ENCODE measurements at places on chromosomes 6 and 20.

DNA sequence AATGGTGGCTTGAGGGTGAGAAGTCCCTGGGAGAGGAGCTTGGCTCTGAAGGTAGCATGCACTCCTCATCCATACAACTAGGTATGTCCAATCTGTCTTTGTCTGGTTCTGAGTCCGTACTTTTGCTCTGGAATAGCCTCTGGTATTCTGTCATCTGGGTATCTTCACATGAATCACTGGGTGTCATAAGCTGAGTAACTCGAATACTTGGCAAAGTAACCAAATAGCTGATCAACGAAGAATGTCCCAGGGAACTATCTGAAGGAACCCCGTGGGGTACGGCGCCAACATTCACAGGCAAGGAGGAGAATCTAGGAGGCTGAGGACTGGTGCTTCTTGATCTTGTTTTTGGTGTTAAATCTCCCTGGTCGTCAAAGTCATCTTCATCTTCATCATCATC, 184.8 kb downstream of the HIVEP2 start:
- DNase-seq: no peak

- no peak for DNase-seq
These were observed 55.2 kb upstream of the ADGRF1 start for GRCh38 chr6:47097092-47097945.

GRCh38 chr6:116127771-116128493, 2.0 kb upstream of the COL10A1 start:
- no peak for DNase-seq

DNA sequence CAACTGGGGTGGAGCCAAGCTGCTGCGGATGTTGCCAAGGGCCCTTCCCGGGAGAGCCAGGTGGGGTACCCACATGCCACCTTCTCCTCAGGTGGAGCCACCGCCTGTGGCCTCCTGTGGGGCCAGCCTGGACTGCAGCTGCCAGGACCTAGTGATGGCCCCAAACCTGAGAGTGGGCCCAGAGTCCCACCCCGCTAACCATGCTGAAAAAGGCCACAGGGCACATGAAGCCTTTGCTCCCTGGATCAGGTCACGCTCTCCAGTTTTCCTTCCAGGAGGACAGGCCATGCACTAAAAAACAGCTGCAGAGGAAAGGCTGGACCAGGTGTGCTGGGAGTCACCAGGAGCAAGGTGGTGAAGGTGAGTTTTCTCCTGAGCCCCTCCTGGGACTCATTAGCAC, 73.9 kb upstream of the SLC22A16 start:
- DNase-seq: no peak

GRCh38 chr6:105550955-105551620, 148.2 kb upstream of the PREP start:
- no peak for DNase-seq

DNA sequence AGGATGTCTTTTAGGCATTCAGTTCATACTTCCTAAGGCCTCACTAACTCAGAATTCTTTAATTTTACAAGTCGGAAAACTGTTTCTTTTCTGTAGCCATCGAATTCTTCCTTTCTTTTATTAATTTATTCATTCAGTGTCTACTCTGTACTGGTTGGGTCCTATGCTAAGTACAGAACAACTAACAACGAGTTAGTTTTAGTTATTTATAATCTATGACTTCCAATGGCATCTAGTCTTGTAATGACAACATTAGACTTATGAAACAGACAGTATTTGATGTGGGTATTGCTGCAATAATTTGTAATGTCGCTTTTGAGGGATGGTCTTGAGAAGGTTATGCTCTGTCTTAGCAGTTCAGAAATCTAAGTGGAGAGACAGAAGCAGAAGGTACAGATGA, 55.3 kb upstream of the TINAG start:
- no peak for DNase-seq

Data from omental fat pad (tissue), 4 donors.